ENCODE measurements at places on chromosomes 1 and 21.
A peak's percentile ranks its signal among the peaks of the same experiment; 100 is the strongest.

GRCh38 chr1:168260393-168260792, 20.3 kb upstream of the TBX19 start:
- DNase-seq: no peak

DNA sequence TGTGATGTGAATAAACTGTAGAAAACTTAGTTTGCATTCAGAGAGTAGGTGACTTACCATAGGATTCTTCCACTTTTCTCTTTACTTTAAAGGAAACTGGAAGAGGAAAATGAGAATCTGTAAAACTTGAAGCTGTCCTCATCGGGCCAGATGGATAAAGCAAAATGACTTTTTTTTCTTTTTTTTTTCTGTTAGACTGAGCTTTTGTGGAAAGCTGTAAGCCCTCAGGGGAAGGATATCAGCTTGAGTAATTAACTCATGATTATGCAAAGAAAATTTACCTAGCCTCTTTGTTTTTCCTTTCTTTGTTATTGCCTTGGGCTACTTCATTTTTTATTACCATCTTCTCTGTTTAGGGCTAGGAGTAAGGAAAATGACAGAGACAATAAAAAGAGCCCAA, 53.4 kb downstream of the DPH5 start:
- DNase-seq: no peak

DNA sequence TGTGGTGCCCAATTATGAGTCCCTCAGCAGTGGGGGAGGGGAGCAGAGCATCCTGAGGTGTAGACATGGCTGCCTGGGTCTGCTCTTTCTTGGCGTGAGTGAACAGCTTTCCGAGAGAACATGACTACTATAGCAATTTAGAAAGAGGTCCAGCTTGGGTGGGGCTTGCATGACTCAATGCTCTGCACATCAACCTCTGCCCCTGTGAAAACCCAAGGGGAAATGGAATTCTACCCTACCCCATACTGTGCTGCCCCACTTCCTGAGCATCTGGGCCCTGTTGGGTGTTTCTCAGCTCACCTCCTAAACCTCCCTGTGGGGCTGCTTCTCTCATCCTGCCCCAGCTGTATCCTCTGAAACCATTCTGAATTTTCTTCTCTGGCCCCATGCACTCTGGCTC, 8.2 kb upstream of the AZIN2 start:
- no peak for DNase-seq

DNA sequence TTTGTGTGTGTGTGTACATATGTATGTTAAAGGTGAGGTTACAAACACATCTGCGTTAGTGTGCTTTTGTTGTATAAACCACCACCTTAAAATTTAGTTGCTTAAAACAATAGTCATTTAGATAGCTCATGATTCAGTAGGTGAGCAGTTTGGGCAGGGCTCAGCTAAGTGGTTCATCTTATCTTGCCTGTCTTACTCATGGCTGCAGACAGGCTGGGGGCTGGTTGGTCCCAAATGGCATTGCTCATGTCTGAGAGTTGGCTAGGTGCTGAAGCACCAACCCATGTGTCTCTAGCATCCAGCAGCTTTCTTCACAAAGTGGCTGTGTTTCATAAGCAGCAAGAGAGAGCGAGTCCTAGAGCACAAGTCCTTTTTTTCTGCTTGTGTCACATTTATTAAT, 91.4 kb downstream of the MACF1 start:
- DNase-seq: no peak

DNA sequence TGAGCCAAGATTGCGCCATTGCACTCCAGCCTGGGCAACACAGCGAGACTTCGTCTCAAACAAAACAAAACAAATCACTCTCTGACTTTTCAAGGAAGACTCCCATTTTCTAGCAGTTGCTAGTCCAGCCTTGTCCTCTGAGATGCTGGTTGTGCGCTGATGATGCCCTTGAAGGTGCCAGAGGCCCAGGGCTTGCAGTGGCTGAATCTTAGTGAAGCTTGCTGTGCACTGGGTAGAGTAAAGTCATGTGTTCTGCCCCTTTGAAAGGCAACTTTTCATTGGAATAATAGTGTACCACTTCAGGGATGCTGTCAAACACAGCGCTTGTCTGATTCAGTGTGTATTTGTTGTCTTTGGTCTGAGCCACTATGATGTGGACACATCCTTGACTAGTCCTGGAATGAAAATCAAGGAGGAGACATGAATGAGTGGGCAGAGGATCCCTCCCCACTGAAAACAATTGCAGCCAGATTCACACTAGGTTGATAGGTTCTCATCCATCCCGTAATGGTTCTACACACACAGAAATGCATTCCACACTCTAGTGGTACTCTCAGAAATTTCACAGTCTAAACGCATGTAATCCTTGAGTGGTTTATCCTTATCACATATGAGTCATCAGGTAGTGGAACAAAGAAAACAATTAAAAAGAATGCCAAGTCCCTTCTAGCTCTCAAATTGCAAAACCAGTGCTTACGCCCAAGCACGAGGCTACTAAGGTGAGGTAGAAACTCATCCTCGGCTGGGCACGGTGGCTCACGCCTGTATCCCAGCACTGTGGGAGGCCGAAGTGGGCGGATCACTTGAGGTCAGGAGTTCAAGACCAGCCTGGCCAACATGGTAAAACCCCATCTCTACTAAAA, 17.8 kb upstream of the TDRD10 start:
- no peak for DNase-seq

DNA sequence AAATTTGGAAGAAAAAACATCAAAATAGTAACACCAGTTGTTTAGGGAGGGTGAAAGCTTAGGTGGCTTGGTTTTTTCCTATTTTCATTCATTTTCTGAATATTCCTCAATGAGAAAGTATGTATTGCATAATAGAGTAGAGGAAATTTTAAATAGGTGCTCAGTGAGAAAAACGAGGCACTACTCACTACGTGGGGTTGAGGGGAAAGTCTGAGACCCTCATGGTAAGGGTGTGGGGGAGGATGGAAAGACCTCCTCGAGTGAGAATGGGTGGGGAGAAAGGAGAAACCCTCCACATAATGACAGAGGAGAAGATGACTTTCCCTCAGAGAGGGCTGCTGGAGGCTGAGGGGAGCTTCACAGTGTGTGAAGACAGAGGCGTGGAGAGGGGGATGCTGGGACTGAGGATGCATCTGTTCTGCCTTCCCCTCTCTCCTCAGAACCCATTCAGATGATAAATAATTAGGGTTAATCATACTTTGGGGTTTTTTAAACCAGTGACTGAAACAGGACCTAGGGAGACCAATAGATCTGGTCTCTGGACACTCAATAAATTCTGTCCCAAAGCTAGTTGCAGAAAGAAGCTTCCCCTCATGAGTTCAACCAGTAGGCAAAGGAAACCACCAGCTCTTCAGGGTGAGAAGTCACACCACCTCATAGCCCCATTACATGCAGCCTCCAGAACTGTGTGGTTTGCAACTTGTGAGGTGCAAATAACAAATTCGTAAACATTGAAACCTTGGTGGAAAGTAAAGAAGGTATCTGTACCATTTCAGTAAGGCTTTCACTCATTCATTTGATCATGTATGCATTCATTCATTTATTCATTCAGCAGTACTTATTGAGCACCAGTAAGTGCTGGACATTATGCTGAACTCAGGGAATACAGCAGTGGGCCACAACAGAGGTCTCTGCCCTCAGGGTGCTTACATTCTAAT, 17.1 kb downstream of the SLAMF7 start:
- no peak for DNase-seq

GRCh38 chr1:206082831-206083695, 30.1 kb downstream of the RHEX start:
- DNase-seq: no peak

DNA sequence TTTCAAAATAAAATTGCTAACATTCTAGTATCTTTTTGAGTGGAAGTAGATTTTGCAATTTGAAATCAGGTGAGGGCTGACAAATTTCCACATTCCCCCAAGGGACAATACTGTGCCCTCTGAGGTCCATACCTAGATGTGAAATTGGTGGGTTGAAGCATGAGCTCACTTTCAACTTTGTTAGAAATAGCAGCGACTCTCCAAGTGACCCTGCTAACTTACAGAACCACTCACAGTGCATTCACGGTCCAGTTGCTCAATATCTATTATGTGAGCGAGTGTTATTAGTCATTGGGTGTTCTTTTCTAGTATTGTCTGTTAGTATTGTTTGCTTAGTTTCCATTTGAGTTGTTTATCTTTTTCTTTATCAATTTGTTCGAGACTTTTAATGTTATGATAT, 53.6 kb upstream of the ASB17 start:
- no peak for DNase-seq

DNA sequence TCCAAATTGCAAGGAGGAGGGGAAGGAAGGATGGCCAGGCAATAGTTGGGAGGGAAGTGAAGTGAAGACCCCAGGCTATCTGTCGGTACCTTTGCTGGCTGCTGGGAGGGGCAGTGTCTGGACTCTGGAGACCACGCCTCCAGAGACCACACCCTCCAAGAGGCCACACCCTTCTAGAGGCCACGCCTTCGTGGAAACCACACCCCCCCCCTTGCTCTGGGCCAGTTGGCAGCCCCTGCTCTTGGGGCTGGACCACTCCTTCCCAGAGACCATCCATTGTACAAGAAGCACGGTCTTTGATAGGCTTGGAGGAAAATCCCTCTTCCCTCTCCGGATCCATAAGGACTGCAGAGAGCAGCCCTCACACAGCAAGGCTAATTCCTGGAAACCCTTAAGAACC, 73.1 kb downstream of the RYR2 start:
- DNase-seq: no peak

GRCh38 chr21:45219517-45219916, 68.2 kb downstream of the POFUT2 start:
- no peak for DNase-seq

DNA sequence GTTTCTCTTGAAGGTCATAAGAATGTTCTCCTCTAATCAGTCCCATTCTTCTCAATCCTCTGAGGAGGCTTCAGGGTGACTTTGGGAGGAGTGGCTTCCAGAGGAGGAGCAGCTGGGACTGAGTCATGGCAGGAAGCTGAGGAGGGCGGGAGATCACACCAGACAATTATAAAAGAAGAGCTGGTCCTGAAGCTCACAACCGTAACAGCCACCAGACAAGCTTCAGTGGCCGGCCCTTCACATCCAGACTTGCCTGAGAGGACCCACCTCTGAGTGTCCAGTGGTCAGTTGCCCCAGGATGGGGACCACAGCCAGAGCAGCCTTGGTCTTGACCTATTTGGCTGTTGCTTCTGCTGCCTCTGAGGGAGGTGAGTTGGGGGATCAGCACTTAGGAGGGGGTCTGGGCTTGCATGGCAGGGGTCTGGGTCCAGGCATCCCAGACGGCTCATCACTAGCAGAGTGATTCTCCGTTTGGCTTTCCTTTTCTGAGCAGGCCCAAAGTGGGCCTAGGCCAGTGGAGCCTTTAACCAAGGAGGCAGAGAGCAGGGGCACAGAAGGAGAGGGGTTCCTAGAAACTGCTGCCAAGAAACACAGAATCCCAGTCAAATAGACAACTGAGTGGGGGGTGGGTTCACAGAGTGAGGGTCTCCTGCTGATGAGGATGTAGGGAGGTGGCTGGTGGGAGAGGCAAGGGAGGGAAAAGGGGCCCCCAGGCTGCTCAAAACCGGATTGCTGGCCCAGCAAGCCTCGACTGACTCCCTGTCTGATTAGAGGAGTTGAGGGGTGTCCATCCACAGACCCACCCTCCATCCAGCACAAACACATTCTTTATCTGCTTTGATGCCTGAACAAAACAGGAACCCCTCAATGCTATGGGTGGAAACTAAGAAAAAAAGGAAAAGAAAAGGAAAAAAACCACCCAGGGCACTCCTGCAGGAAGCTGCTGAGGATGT, at the start of gene ECM1:
Gene ECM1 (plus strand): TSS at position 198 of the 953 bp plus-strand sequence. CDS start 101 bp downstream, at position 299.
- DNase-seq: peak; percentile 27

GRCh38 chr21:18725653-18726052, 322.1 kb upstream of the TMPRSS15 start:
- no peak for DNase-seq

DNA sequence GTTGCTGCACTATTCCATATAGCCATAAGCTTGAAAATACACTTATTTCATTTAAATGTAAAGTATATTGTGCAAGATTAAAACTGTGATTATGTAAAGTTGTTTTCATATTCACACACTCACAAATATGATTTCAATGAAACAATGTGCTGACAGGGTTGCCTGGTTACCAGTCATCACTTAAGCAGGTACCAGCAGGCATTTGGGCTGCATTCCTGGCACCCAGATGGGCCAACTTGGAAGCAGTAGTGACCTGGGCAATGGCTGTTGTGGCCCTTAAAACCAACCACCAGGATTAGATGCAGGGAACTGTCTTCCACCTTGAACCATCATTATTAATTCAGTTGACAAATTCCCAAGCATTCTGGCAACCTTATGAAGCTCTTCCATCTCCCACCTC, 45.0 kb upstream of the RASAL2 start:
- DNase-seq: no peak

DNA sequence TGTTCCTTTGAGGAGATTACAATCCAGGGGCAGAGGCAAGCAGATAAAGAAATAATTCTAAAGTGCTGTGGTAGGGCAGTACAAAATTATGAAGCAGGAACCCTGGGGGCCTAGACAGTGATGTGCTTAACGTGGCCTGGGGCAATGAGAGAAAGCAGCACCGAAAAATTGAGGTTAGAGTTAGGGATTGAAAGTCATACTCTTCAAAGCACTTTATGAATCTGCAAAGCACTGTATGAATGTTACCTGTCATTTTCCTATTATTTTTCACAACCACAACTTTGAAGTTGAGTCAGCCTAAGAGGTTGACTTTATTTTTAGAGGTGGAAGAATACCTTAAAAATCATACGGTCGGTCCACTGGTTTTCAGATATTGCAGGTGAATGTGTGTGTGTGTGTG, 183.4 kb upstream of the NFIA start:
- no peak for DNase-seq

- no peak for DNase-seq
Observed at GRCh38 chr1:54483875-54484437, 64.1 kb upstream of the ACOT11 start.

DNA sequence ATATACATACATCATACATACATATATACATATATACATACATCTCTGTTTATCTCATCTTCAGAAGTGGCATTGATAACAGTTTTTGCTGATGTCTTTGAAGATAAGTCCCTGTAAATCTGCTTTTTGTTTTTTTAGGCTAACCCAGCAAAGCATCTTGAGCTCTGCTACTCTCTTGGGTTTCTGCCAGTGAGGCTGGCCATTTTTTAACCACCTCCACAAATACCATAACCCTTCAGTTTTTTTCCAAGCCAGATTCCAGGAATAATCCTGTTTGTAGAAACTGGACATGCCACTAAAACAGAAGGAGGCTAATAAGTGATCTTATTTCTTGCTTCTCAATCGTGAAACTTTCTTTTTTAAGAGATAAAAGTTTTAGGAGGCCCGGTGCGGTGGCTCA, 21.6 kb downstream of the SDHC start:
- no peak for DNase-seq

- no peak for DNase-seq
Observed at GRCh38 chr1:41486371-41487125, 2.1 kb upstream of the EDN2 start.

DNA sequence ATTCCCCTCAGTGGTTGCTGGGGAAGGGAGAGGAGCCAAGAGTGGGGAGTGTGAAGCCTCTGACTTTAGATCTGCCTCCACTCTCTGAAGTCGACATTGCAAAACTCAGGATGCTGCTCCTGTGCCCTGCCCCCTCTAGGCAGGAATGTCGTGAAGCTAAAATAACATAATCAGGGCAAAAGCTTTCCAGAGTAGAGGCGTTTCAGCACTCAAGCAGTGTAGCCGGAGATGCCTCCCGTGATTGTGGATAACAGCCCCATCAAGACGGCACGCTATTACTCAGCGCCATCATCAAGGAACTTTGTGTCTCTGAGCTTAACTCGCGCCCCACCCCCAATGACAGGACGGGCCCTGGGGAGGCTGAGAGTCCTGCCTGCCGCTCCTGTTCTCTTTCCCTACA, 60.0 kb downstream of the FBXO2 start:
- DNase-seq: no peak

- DNase-seq: no peak
Observed at GRCh38 chr1:246470585-246470984, 36.5 kb downstream of the SMYD3 start.

GRCh38 chr1:233094691-233095090, 144.3 kb downstream of the NTPCR start:
- DNase-seq: no peak
